Activated CD4-positive, alpha-beta T cell treated with anti-CD3 and anti-CD28 coated beads, Interleukin-2, amount 50 U/mL, for 1 hour (primary cell): ENCODE measurements at places on chromosomes 3 and 15.

DNA sequence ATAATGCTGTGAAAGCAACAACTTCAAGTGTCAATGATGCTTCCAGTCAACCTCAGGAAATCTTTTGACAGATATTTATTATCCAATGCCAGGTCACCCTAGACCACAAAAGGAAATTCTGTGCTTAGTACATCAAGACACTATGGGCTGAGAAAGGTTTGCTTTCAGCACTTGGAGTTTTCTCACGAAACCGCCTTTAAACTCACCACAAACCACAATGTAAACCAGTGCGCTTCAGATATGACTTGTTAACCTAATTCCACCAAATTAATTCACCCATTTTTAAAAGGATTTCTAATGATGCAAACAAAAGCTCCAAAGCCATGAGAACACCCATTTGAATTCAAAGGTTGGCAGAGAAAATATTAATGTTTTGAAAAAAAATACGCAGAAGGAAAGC is 292.9 kb upstream of the NR2F2 start:
- DNase-seq = no peak

DNA sequence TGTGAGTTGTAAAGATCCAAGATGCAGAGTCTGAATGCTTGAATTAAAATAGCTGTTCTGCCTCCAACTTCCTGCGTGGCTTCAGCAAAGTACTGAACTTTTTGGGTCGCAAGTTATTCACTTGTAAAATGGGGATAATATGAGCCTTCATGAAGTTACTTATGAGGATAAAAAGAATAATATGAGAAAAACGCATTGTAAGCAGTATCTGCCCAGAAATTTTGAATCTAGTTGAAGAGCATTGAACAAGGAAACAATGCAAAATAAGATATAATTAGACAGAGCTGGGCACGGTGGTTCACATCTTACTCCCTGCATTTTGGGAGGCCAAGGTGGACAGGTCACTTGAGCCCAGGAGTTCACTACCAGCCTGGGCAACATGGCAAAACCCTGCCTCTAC is 37.8 kb downstream of the AQP9 start:
- no peak for DNase-seq

DNA sequence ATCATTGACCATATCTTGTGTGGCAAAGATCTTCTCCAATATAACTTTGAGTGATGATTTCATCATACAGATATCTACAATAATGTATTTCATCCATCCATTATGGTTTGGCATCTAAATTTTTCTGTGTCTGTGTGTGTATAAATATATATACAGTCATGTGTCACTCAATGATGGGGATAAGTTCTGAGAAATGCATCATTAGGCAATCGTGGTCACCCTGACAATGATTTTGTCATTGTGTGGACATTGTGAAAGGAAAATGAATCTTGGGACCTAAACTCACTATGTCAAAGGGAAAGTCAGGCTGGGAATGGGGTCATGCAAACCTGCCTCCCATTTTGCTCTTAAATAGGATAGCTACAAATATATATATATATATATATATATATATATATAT is 12.4 kb downstream of the CFAP161 start:
- no peak for DNase-seq

DNA sequence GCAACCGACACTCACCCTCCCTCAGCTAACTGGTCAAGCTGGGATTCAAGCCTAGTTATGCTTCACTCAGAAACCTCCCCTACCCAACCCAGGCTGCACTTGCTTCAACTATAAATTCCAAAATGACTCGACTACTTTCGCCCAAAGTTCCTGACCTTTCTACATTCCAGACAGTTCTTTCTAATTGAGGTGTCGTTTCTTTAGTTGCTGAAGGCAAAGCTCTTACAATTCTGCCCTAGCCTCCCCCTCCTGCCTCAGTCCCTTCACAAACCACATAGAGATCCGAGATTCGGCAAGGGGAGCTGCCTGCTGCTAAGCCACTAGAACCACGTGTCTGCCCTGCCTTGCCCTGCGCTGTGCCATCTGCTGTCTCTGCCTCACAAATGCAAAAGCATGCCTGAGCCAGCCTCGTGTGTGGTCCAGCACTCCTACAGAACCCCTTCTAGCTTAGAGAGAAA is 74.7 kb upstream of the SH3GL3 start:
- no peak for DNase-seq

DNA sequence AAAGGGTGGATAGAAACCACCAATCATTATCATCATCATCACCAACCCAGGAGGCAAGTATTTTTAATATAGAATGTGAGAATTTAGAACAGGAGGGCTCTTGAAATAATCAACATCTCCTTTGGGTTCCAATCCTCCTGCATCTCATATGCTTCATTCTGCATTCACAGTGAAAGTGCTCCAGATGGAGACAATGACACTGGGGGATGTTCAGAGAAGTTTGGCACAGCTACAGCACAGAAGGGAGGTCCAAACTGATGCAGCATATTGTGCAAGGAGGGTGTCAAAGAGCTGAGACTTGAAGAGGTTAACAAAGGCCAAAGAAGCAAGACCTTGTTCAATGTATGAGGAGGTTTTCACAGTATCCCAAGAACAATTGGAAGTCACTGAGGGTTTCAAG is 767.1 kb downstream of the NTRK3 start:
- no peak for DNase-seq

- no peak for DNase-seq
These were observed 43.2 kb downstream of the SLC6A20 start for GRCh38 chr3:45753095-45753494.

GRCh38 chr3:11053926-11054503 is 61.5 kb downstream of the SLC6A1 start:
- no peak for DNase-seq

DNA sequence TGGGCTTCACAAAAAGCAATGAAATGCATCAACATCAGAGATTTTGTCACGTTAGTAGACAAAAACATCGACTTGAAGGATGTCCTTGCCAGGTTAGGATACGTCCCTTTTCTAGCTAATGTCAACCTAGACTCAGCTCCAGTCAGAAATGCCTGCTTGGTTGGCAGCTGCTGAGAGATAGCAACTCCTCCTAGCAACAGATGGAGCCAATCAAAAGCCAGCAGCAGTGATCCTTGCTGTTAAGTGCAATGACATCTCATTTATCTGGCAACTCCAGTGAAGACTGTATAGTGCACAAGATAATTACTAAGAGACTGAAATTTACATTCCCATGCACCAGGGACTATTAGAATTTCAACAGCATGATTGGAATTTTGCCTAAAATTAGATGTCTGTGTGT is 424.1 kb downstream of the FGF12 start:
- DNase-seq = no peak

DNA sequence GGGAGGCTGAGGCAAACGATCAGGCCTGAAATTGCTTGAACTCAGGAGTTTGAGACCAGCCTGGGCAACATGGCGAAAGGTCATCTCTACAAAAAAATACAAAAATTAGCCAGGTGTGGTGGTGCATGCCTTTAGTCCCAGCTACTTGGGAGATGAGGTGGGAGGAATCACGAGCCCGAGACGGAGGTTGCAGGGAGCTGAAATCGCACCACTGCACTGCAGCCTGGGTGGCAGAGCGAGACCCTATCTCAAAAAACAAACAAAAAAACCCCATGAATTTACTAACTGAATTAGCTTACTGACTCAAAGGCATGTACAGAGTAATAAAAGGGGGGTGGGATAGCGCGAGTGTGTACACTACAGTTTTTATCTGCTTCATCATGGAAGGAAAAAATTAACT is 19.3 kb downstream of the ARF4 start:
- DNase-seq = no peak
